ENCODE measurements at places on chromosomes 4 and X. TPM values are rescaled to one million over a fixed set of nuclear protein-coding genes. Genes with fewer than 3 reads are reported as not detected.
A peak's percentile ranks its signal among the peaks of the same experiment; 100 is the strongest.

TAF7L gene
- total RNA-seq, result 0.45 TPM

ZFP42 gene
- total RNA-seq, result 18.9 TPM

DHX15 gene
- 186 TPM for total RNA-seq

SAGE1 gene
- total RNA-seq, result not detected

BTK gene
- total RNA-seq, result 0.20 TPM

ATOH1 gene
- total RNA-seq, result not detected

GRCh38 chrX:39242187-39242586 is 440.9 kb downstream of the MID1IP1 start:
- no peak overlapping the region for H3K27ac ChIP-seq
- no peak overlapping the region for H3K4me3 ChIP-seq
- DNase-seq, result no peak
- H3K4me1 ChIP-seq, result peaks cover 3% of the 10 kb centered on the region
- no peaks in the 10 kb centered on the region for H3K27me3 ChIP-seq
- no peaks in the 10 kb centered on the region for H3K36me3 ChIP-seq

GRCh38 chrX:12877386-12877785 is 10.5 kb downstream of the TLR7 start:
- DNase-seq, result no peak
- H3K4me1 ChIP-seq, result peaks cover 4% of the 10 kb centered on the region
- no peak overlapping the region for H3K4me3 ChIP-seq
- H3K27me3 ChIP-seq, result no peaks in the 10 kb centered on the region

- H3K4me1 ChIP-seq, result peaks cover 18% of the 10 kb centered on the region
- H3K4me3 ChIP-seq, result no peak overlapping the region
These were observed 120.7 kb upstream of the TRIM2 start for GRCh38 chr4:153083447-153083947.

DNA sequence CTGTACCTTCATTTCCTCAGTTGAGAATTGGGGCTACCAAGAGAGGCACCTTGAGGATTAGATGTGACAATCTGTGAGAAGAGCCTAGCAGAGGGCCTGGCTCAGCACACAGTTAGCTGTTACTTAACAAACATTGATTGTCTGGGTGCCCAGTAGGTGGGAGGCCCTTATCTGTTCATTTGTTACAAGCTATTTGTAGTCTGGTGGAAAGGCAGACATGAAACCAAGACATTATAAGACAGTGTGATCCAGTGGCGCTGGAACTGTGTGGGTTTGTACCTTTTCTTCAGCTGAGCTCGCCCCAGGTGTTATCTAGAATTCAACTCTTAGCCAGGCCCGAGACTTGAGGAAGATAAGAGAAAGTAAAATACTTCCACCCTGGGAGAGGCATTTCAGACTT is 16.9 kb downstream of the AKAP4 start:
- H3K27ac ChIP-seq, result no peak overlapping the region
- H3K36me3 ChIP-seq, result no peaks in the 10 kb centered on the region
- H3K27me3 ChIP-seq, result no peaks in the 10 kb centered on the region
- no peak for DNase-seq
- no peak overlapping the region for H3K4me3 ChIP-seq

- H3K36me3 ChIP-seq, result peaks cover 12% of the 10 kb centered on the region
- DNase-seq, result no peak
- H3K4me1 ChIP-seq, result peaks cover 20% of the 10 kb centered on the region
These were observed 15.2 kb downstream of the GATB start for GRCh38 chr4:151745481-151746231.

- no peaks in the 10 kb centered on the region for H3K27me3 ChIP-seq
- H3K36me3 ChIP-seq, result no peaks in the 10 kb centered on the region
- peaks cover 27% of the 10 kb centered on the region for H3K4me1 ChIP-seq
- no peak overlapping the region for H3K4me3 ChIP-seq
- no peak for DNase-seq
These were observed 61.8 kb downstream of the TRMT44 start for GRCh38 chr4:8502371-8502770.

DNA sequence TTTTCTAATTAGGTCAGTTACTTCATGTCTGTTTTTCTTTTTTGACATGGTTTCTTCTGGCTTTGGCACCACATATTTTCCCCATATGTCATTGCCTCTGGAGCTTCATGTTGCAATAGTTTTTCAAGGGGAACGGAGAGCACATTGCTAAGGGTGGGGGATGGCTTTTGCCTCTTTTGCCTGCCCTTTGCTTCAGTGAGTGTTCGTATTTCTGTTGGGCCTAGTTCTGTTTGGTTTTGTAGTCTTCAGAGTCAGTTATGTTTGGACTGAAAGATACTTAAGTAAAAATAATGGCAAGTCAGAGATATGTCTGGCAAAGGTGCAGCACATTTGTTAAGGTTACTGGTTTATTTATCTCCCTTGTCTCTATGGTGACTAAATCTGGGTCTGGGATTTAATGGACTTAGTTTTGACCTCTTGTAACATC is 29.1 kb downstream of the FHL1 start:
- H3K4me3 ChIP-seq, result no peak overlapping the region
- no peak for DNase-seq
- peaks cover 6% of the 10 kb centered on the region for H3K4me1 ChIP-seq
- no peaks in the 10 kb centered on the region for H3K27me3 ChIP-seq
- no peaks in the 10 kb centered on the region for H3K36me3 ChIP-seq

DNA sequence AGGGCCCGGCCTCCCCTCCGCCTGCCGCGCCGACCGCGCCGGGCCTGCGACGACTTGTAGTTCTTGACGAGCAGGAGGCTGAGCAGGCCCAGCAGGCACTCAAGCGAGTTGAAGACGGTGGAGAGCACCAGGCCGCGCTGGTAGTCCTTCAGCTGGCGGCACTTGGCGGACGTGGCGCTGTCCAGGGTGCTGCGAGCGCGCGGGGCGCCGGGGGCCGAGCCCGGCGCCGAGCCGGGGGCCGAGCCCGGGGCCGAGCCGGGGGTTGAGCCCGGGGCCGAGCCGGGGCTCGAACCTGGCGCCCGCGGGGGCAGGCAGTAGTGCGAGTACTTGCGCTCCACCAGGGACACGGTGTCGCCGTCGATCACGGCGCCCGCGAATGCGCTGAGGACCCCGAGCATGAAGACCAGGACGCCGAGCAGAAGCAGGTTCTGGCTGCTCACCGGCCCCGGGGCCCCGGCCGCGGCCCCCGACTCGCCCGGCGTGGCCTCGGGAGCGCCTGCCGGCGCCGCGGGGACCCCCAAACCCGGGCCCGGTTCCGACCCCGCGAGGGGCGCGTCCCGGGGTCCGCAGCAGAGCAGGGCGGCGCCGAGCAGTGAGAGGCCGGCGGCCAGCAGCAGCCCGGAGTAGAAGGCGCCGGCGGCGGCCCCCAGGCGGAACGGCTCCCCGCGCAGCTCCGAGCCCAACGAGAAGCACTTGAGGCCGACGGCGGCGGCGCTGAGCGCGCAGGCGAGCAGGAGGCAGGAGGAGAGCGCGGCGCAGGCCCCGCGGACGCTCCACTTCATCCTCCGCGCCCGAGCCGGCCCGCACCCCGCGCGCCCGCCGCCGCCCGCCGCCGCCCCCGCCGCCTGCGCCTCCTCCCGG is 584 bp downstream of the TMEM271 start:
- H3K27me3 ChIP-seq, result peaks cover 82% of the 10 kb centered on the region
- H3K36me3 ChIP-seq, result no peaks in the 10 kb centered on the region
- no peak overlapping the region for H3K4me3 ChIP-seq
- no peak overlapping the region for H3K27ac ChIP-seq
- peak; percentile 83 for DNase-seq

- H3K27me3 ChIP-seq, result no peaks in the 10 kb centered on the region
- peaks cover 8% of the 10 kb centered on the region for H3K4me1 ChIP-seq
- H3K27ac ChIP-seq, result no peak overlapping the region
- H3K36me3 ChIP-seq, result peaks cover 8% of the 10 kb centered on the region
- H3K4me3 ChIP-seq, result no peak overlapping the region
These were observed 90.7 kb downstream of the SHROOM3 start for GRCh38 chr4:76525751-76526150.

DNA sequence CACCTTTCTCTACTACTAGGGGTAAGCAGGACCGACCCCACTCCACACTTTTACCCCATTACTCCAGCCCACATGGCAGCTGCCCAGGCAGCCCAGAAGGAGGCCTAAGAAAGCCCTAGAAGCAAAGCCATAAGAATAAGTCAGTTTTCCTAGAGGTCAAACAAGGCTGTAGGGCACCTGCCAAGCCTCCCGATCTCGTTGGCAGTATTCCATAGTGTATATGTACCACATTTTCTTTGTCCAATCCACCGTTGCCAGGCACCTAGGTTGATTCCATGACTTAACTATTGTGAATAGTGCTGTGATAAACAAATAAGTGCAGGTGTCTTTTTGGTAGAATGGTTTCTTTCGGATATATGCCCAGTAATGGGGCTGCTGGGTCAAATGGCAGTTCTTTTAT is 54.2 kb downstream of the RHOXF2B start:
- DNase-seq, result no peak
- H3K4me3 ChIP-seq, result no peak overlapping the region
- no peaks in the 10 kb centered on the region for H3K36me3 ChIP-seq
- H3K27ac ChIP-seq, result no peak overlapping the region
- H3K4me1 ChIP-seq, result no peaks in the 10 kb centered on the region

- H3K27me3 ChIP-seq, result no peaks in the 10 kb centered on the region
- H3K4me1 ChIP-seq, result no peaks in the 10 kb centered on the region
- H3K4me3 ChIP-seq, result no peak overlapping the region
- H3K36me3 ChIP-seq, result no peaks in the 10 kb centered on the region
- H3K27ac ChIP-seq, result no peak overlapping the region
These were observed 2.2 kb downstream of the UGT2B7 start for GRCh38 chr4:69098470-69098869.

DNA sequence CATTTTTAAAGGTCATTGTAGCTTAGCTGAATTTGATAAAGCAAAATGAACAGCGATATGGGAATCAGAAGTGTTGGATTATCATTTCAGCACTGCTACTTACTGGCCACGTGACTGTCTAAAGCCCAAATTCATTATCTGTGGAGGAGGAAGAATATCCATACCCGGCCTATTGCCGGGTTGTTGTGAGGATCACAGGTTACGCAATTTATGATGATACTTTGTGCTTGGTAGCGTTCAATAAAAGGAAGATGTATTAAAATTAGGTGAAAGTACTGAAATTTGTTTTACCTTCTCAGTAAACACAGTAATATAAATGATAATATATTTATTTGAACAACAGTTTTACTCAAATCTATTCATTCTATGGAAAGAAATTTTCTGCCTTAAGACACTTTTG is 1540.2 kb downstream of the ADGRL3 start:
- H3K27ac ChIP-seq, result no peak overlapping the region
- no peaks in the 10 kb centered on the region for H3K36me3 ChIP-seq
- no peak for DNase-seq
- H3K4me3 ChIP-seq, result no peak overlapping the region
- no peaks in the 10 kb centered on the region for H3K4me1 ChIP-seq

DNA sequence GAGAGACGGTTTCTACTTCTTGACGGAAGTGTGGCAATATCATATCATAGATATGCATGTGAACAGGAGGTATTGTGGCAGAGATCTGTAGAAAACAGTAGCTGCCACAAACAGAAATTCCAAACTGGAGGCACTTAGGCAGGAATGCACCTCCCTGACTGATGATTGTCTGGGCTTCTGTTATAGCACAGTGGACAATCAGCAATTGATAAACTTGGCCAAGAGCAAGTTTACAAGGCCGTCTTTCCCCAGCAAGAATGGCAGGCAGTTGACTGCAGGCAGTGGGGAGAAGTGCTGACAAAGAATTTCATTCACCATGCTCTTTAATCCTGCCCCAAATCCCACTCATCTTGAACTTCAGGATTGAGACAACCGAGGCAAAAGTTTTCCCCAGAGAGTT is 114.4 kb upstream of the STOX2 start:
- H3K36me3 ChIP-seq, result peaks cover 16% of the 10 kb centered on the region
- H3K4me3 ChIP-seq, result no peak overlapping the region
- DNase-seq, result no peak
- no peaks in the 10 kb centered on the region for H3K27me3 ChIP-seq
- H3K27ac ChIP-seq, result no peak overlapping the region

DNA sequence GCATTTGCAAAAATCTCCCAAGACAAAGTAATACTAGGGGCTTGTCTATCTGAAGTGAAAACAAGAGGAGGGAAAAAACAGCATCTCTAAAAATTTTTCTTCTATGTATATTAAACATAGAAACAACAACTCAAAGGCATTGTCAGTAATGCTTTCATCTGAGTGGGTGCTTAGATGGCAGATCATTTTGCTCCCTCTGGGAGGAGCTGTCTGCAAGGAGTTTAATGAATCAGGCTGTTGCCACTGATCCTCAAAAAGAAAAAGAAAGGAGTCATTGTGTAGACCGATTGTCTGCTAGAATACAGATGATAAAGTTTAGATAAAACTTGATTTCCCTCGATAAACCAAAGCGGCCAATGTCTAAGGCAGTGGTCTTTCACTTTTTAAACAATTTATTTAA is 49.7 kb upstream of the KLHL8 start:
- H3K27ac ChIP-seq, result no peak overlapping the region
- no peak overlapping the region for H3K4me3 ChIP-seq
- H3K27me3 ChIP-seq, result peaks cover 11% of the 10 kb centered on the region

DNA sequence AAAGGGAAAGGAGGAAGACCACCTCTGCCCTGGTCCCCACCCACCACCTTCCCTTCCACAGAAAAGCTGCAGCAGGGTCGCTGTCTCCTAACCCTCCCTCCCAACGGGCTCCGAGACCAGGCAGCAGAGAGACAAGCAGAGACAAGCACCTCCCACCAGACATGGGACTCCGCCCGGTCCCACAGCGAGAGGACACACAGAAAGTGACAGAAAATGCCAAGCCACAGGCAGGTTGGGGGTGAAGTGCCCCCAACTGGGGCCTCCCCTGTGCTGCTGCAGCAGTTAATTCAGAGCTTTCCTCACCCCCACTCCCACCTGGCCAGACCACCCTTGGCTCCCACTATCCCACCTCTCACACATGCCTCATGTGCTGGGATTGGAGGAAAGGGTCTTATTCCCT is 64.4 kb upstream of the AFAP1 start:
- no peak overlapping the region for H3K27ac ChIP-seq
- no peak overlapping the region for H3K4me3 ChIP-seq
- no peaks in the 10 kb centered on the region for H3K36me3 ChIP-seq
- H3K27me3 ChIP-seq, result no peaks in the 10 kb centered on the region
- DNase-seq, result no peak

DNA sequence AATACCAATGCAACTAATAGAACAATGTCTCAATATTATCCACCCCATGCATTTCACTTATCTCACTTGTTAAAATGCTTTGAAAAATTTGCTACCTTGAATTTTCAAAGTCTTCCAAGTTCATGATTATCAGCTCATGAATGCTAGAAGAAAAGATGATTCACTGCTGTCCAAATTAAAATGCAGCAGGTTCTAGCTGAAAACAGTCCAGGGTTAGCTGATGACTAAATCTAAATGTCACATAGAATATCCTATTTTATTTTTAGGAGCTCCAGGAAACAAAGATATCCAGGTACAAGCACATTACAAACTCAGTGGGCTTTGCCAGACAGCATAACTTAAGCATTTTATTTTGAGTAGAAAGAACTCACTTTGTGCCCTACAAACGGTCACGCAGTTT is 38.0 kb upstream of the SPARCL1 start:
- DNase-seq, result no peak
- no peaks in the 10 kb centered on the region for H3K27me3 ChIP-seq
- no peak overlapping the region for H3K27ac ChIP-seq
- peaks cover 2% of the 10 kb centered on the region for H3K4me1 ChIP-seq
- no peak overlapping the region for H3K4me3 ChIP-seq
- H3K36me3 ChIP-seq, result no peaks in the 10 kb centered on the region

DNA sequence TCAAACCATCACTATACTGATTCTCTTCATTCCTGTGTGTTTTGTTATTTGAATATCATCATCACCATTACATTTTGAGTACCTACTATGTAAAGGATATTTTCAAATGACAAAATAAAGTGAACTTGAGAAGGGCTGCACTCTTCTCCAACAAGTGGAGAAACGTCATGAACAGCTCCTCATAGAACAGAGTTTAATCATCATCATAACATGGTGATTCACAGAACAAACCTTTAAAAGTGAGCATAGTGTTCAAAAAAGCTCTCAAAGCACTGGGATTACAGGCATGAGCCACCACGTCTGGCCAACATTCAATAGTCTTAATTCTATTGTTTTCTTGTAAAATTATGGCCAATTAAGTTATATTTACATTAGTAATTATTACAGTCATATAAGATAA is 993.9 kb downstream of the PDHA2 start:
- DNase-seq, result no peak
- H3K27me3 ChIP-seq, result no peaks in the 10 kb centered on the region
- H3K36me3 ChIP-seq, result no peaks in the 10 kb centered on the region
